ENCODE measurements at places on chromosomes 16 and 17.

DNA sequence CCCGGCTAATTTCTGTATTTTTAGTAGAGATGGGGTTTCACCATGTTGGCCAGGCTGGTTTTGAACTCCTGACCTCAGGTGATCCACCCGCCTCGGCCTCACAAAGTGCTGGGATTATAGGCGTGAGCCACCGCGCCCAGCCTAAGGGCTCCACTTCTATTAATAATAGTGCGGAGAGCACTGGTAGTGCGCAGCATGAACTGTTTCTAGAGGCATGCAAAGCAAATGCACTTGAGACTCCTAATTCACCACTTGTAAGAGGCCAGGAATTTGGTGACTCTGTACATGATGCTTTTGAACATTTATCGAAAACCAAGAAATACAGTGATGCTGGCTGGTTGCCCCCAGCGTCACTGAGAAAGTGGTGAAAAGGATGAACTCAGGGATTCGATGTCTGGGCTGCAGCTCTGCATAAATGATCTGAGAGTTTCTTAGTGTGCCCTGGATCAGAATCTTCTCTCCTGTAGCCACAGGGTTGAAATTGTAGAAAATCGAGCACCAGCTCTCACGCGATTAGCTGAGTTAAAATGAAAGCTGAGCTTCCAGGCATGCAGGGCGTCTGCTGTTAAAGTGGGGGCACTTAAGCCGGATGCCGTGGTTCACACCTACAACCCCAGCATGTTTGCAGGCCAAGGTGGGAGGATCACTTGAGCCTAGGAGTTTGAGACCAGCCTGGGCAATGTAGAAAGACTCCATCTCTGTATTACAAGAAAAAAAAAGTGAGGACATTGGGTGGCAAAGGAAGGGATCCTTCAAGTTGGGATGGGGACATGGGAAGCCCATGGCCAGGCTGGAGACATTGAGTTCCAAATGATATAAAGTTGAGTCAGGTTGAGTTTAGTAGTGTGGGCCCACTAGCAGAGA is 4.8 kb downstream of the RNF213 start:
- no peak for DNase-seq

- no peak for DNase-seq
These were observed 80.3 kb upstream of the LHX1 start for GRCh38 chr17:36856903-36857381.

- DNase-seq, result no peak
These were observed 163.2 kb downstream of the SPECC1 start for GRCh38 chr17:20172376-20172775.

- DNase-seq, result no peak
These were observed 656 bp upstream of the FUS start for GRCh38 chr16:31179219-31179746.

DNA sequence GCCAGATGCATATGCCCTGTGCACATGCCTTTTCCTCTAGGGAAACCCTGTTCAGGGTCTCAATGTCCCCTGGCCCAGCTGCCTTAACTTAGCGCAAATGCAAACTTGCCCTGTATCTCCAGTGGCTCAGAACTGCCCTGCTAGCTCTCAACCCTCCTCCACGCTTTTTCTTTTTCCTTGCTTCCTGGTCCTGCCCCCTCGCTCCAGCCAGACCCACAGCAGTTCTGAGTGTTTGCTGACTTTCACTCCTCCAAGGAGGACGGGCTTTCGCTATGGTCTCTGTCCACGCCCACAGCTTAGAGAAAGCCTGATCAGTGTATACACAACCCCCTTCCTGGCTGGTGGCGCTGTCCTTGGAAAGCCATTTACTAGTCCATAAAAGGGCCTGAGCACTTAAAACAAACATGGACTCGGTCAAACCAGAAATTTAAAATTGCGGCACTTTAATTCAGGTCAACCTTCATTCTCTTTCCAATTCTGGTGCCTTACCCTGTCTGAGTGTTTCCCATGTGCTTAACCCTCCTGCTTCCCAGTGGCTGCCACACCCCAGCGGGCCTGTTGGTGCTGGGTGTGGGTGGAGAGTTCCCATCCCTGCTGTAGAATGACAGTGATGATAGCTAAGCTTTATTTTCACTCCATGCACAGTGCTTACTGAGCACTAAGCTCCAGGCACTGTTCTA is 15.6 kb upstream of the TMEM98 start:
- DNase-seq, result no peak

- no peak for DNase-seq
These were observed 13.6 kb downstream of the MRM3 start for GRCh38 chr17:795721-796120.

GRCh38 chr17:7844292-7845154 is 10.3 kb upstream of the TMEM88 start:
- DNase-seq, result peak; percentile 97

- no peak for DNase-seq
These were observed 704.9 kb downstream of the MAF start for GRCh38 chr16:78895681-78896080.

DNA sequence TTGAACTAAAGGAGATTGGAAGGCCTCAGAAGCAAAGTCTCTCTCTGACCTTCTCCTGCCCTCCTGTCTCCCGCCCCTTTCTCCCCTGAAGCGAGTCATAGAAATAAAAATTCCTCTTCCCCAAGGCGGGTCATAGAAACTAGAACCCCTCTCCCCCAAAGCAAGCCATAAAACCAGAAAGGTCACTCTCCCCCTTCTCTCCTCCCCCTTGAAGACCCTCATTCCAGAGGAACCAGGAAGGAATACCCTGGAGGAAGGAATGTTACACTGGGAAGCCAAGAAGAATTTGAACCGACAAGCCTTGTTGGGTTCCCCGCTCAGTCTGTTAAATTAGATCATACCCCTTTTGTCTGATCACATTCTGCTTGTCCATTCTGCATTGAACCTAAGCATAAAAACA is 2.7 kb upstream of the GJC1 start:
- no peak for DNase-seq

GRCh38 chr16:62751218-62751617 is 715.0 kb upstream of the CDH8 start:
- no peak for DNase-seq

- DNase-seq, result no peak
These were observed 28.8 kb upstream of the NXPH3 start for GRCh38 chr17:49546546-49547535.

GRCh38 chr17:14744761-14745473 is 444.0 kb downstream of the HS3ST3B1 start:
- DNase-seq, result no peak

- DNase-seq, result no peak
These were observed 150.8 kb downstream of the SNX11 start for GRCh38 chr17:48258331-48258730.

- no peak for DNase-seq
These were observed 228.7 kb downstream of the MSI2 start for GRCh38 chr17:57484826-57485565.

- peak; percentile 11 for DNase-seq
These were observed 6.3 kb downstream of the C17orf50 start for GRCh38 chr17:35766903-35767510.

DNA sequence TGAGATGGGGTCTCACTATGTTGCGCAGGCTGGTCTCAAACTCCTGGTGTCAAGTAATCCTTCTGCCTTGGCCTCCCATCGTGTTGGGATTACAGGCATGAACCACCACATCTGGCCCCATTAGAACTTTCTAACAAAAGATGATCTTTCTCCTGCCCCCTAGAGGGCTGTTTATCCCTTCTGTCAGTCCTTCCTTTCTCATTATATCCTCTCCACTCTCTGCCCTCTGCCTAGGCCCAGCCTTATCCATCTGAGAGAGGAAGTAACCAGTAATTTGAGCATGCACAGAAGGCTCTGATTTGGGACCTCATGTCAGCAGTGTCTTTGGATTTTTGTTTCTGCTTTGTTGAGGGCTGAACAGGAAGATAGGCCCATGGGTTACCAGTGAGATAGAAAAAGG is 4.4 kb upstream of the DHX40 start:
- DNase-seq, result peak; percentile 15

DNA sequence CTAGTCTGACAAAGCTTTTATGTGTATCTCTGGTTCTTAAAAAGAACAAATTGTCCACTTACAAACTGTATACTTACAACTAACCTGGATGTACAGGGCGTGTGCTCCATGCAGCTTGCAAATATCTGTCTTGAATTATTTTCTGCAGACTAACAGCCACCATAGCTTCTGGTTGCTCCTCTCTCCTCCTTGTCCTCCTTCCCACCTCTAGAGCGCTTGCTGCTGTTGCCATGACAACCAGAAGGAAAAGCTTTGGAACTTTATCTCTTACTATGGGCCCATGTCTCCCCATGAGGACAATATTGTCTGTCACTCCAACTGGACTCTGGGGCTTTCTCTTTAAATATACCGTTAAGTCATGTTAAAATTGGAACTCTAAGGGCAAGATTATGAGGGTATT is 71.5 kb upstream of the DHX40 start:
- no peak for DNase-seq

DNA sequence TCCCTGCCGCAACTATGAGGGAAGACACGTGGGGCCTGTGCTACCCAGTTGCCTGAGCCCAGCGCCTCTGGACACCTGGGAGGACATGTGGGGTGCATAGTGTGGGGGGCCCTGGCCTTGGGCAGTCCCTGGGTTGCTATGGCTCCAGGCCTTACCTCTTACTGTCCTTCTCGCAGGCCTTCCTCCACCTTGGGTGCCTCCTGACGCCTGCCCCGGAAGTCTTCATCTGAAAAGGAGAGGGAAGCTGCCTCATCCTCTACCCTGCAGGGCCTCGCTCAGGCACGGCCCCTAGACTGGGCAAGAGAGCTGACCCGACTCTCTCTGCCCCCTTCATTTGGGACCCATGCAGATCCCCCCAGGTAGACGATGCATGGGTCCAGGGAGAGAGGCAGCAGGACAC is 16.5 kb upstream of the MRPS23 start:
- no peak for DNase-seq

DNA sequence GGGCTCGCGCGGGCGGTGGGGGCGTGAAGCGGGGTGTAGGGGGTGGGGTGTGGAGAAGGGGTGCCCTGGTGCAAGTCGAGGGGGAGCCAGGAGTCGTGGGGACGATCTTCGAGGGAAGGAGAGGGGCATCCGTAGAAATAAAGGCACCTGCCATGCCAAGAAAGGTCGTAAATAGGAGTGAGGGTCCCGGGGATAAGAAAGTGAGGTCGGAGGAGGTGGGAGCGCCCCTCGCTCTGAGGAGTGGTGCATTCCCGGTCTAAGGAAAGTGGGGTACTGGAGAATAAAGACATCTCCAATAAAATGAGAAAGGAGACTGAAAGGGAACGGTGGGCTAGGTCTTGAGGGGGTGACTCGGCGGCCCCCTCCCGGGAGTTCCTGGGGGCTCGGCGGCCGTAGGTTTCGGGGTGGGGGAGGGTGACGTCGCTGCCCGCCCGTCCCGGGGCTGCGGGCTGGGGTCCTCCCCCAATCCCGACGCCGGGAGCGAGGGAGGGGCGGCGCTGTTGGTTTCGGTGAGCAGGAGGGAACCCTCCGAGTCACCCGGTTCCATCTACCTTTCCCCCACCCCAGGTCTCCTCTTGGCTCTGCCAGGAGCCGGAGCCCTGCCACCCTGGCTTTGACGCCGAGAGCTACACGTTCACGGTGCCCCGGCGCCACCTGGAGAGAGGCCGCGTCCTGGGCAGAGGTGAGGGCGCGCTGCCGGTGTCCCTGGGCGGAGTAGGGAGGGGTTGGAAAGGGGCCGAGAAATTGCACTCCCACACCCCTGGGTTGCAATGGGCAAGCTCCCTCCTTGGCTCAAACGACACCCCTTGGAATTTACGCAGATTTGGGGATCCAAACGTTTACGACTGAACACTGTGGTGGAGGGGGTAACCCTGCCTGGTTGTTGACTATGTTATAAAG is 888 bp downstream of the CDH1 start:
- no peak for DNase-seq

DNA sequence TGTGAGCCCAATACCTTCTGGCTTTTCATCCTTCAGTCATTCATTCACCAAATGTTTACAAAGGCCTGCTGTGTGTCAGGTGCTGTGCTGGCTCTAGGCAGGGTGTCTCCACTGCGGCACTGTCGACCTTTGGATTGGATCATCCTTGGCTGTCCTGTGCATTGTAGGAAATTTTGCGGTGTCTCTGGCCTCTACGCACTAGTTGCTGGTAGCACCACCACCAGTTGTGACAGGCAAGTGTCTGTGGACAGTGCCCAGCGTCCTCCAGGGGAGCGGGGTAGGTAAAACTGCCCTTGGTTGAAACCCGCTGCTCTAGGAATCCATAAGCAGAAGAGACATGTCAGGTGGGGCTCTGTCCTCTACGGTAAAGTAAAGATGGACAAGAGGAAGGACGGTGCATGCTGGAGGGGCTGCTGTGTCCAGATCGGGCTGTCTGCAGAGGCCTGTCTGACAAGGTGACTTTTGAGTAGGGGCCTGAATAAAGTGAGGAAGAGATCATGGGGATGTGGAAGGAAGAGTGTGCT is 123.7 kb downstream of the SNX29 start:
- DNase-seq, result no peak

DNA sequence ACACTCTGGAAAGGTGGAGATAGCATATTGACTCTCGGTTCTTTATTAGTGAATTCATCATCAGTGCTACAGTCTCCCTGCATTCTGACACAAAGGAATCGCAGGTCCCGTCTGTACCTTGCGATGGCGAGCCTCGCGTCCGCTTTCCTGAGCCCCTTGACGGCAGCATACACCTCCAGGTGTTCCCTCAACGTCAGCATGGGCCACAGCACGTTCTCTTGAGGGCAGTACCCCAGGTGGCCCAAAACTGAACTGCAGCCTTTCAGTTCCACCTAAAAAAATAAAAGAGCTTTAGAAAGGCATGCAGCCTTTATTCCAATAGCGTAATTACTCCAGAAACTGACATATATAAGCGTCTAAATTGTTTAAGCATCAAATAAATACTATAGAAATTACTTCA is 24.2 kb upstream of the ABCA9 start:
- DNase-seq, result no peak

DNA sequence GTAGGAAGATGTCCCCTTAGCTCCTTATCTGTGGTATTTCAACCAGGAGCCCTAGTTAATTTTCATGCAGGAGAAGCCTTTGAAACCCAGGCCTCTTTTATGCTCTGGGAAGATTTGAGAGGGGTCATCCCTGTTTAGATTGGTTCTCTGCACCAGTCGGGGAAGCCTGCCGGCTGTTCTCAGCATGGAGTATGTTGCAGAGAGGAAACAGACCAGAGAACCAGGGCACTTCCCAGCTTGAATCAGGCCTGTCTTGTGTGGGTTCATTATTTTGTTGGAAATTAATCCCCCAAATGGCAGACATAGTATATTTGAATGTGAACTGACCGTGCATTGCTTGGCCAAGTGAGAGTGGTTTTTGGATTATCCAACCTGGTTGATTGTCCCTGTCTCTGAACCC is 1082.1 kb upstream of the RBFOX1 start:
- no peak for DNase-seq

DNA sequence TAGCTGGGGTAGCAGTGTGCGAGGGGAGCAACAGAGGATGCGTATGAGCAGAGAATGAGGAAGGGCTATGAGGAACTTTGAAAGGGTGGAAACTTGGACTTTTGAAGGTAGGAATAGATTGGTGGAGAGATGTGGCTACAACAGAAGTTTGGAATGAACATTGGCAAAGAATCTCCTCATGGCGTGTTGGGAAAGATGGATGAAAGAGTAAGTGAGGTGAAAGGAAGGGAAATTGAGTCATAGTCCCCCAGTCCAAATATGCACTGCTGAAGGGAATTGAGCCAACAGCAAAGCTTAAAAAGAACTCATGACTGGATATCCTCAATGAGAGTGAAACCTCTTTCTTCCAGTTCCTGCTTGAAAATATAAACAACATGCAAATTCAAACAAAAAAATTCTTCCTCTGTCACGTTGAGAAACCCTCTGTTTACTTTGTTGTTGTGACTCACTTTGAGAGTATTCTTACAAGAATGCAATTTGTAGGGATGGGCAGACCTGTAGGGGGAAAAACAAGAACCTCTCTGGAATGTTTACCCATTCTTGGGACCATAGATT is 313.2 kb upstream of the KCNJ16 start:
- peak; percentile 1 for DNase-seq
